ENCODE measurements at places on chromosomes 5 and 9.

- no peak for DNase-seq
Observed at GRCh38 chr5:137666461-137666850, 69.4 kb downstream of the KLHL3 start.

DNA sequence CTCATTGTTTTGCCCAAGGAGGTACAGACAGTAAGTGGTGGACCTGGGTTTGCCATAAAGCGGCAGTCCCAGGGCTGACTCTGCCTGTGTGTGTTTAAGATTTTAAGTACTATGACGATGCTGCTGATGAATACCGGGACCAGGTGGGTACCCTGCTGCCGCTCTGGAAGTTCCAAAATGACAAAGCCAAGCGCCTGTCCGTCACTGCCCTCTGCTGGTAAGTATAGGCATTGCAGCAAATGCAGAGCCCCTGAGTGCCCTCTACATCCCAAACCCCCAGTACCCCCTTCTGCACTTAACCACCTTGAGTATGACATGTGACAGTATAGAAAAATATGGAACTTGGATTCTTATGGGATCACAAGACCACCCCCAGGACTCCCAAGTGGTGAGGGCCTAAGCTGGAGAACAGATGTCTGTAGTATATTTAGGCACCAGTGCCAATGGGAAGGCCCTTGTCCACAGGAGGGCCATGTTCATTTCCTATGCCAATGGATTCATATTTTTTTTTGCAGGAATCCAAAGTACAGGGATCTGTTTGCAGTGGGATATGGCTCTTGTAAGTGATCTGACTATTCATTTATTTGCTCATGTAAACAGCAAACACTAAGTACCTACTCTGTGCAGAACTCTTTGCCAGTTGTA is 22.0 kb downstream of the ENHO start:
- peak; percentile 20 for DNase-seq

- peak; percentile 30 for DNase-seq
Observed at GRCh38 chr5:101678481-101679193, 617.4 kb downstream of the SLCO4C1 start.

DNA sequence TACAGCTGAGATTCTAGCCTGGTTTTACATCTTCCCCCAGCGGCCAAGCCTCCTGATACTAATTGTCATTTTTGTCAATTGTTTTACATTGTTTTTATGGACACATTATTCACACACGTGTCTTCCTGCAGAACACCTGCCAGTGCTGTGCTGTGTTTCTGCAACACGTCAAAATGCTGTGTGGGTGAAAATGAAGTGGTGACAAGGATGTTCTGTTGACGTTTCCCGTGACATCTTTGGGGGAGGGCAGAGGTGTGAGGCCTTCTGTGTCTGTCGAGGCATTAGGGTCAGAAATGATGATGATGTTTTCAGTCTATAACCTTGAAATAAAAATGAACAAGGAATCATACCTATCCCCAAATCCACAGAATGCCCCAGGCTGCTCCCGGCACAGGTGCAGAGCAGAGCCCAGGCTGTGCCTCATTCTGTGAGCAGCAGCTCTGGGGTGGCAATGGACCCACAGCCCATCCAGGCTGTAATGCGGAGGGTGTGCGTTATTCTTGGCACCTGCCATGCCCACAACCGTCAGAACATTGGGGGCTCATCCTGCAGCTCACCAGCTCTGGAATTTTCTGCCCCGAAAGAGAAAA is 23.6 kb upstream of the CEP72 start:
- DNase-seq: no peak

- DNase-seq: no peak
Observed at GRCh38 chr5:133744960-133745308, 132.6 kb upstream of the FSTL4 start.
